ENCODE measurements at places on chromosomes 7 and 10. TPM values are rescaled to one million over a fixed set of nuclear protein-coding genes. Genes with fewer than 3 reads are reported as not detected.

Gene NPTX2
- total RNA-seq: 0.13 TPM

Gene CCDC3
- 1.3 TPM for total RNA-seq

Gene PLXNA4
- total RNA-seq: 1.1 TPM

Gene MYO3A
- total RNA-seq: not detected

Gene LBX1
- not detected for total RNA-seq

Gene NSMCE4A
- 67.1 TPM for total RNA-seq

Gene SORCS1
- not detected for total RNA-seq

Gene AKR1B15
- total RNA-seq: 34.3 TPM

Gene MYO1G
- total RNA-seq: 0.26 TPM

Gene NUTM2B
- total RNA-seq: 0.34 TPM

Gene HOXA7
- 4.7 TPM for total RNA-seq

Gene SEMA3D
- 0.03 TPM for total RNA-seq

Gene CYP3A4
- total RNA-seq: not detected

Gene CXCL12
- total RNA-seq: 0.19 TPM

All from A549 treated with GW870086 at 1 μM for 4 hours (cell line).